ENCODE measurements at places on chromosomes 13 and 19.

- peak; percentile 95 for DNase-seq
Observed at GRCh38 chr13:106038752-106039151, 496.7 kb downstream of the EFNB2 start.

DNA sequence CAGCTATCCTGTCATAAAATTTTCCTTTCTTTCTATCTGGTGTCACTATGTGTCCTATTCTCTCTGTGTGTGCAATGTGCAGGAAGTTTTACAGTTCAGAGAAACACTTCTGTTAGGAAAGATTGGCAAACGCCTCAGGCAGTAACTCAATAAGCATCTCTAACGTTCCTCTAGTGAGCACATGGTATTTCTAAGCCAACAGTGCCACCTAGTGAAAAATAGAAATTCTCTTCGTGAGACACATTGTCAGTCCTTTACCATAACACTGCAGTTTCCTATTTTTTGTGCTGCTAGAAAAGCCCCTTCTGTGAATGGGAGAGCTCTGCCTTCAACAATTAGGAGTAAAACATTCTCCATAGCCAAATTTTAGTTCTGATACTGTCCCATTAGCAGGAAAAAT lies 50.7 kb downstream of the ZNF723 start:
- DNase-seq: peak; percentile 7

- no peak for DNase-seq
Observed at GRCh38 chr19:40908976-40909375, 26.9 kb upstream of the CYP2A7 start.

- DNase-seq: no peak
Observed at GRCh38 chr13:73142071-73142470, 83.3 kb downstream of the KLF5 start.

DNA sequence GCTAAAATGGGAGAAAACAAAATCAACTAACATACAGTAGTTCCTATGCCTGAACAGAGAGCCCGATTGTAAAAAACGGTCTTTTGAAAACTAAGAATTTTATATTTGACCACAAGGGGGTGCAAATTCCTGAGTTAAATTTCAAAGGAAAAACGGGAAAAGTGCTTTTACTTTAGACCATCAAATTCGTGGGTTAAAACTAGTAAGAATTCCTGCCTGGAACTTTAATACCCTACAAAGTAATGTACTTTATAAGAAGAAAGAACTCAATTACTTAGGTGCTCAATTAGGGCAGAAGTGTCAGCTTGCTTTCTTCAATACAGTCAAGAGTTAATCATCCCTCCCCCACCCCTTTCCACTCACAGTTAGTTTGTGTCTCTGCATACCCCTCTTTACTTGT lies 69.8 kb downstream of the KCNRG start:
- peak; percentile 48 for DNase-seq
